NCI-H524 (cell line): ENCODE measurements at places on chromosomes 4 and X.

DNA sequence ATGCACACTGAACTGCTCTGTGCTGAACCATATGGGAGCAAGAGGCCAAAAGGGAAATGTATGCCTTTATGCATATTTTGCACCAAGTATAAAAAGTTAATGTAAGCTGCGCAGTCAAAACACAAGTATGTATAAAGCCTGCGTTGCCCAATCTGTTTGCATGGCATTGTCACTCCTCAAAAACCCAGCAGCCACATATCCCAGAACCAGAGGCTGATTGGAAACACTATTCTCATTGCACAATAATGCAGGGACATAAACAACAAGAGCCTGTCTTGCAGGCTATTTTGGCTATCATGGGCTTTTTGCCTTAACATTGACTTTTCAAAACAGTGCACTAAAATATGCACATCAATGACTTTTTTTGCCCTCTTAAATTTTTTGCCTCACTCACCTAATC, 5.1 kb upstream of the ASB9 start:
- DNase-seq, result no peak

- no peak for DNase-seq
Observed at GRCh38 chr4:62030958-62031357, 830.8 kb downstream of the ADGRL3 start.

- no peak for DNase-seq
Observed at GRCh38 chr4:145830699-145831098, 107.9 kb downstream of the ZNF827 start.

DNA sequence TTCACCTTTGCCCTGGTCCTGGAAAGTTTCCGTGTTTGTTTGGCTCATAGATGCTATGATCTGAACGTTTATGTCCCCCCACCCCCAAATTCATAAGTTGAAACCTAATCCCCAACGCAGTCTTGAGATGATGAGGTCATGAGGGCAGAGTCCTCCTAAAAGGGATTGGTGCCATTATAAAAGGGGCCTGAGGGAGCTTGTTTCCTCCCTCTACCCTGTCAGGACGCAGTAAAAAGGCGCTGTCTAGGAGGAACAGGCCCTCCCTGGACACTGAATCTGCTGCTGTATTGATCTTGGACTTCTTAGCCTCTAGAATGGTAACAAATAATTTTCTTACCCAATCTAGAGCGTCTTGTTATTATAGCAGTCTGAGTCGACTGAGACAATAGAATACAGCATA, 2190.6 kb upstream of the TENM3 start:
- DNase-seq, result no peak

- no peak for DNase-seq
Observed at GRCh38 chr4:105474099-105474518, 247 bp upstream of the PPA2 start.
